ENCODE measurements at places on chromosomes 16 and 17. TPM values are rescaled to one million over a fixed set of nuclear protein-coding genes. Genes with fewer than 3 reads are reported as not detected.

The PYY gene
- total RNA-seq = not detected

The VAMP2 gene
- 12.8 TPM for total RNA-seq

The SOX9 gene
- 9.2 TPM for total RNA-seq

The SLFN13 gene
- 4.0 TPM for total RNA-seq

The MAP2K6 gene
- total RNA-seq = 0.72 TPM

The CCDC78 gene
- 4.9 TPM for total RNA-seq

The PABPN1L gene
- total RNA-seq = not detected

The TBC1D3B gene
- 4.9 TPM for total RNA-seq

The RMI2 gene
- total RNA-seq = 4.0 TPM

The ASPA gene
- 0.07 TPM for total RNA-seq

The CCL8 gene
- total RNA-seq = 0.20 TPM

The CEP95 gene
- 20.8 TPM for total RNA-seq

The PTX4 gene
- total RNA-seq = 0.20 TPM

The CBFA2T3 gene
- total RNA-seq = not detected

The TEX19 gene
- not detected for total RNA-seq

The KRT13 gene
- not detected for total RNA-seq

The ORC6 gene
- total RNA-seq = 3.9 TPM

The C1QTNF1 gene
- total RNA-seq = 84.0 TPM

The C17orf67 gene
- 0.91 TPM for total RNA-seq

The LRRC75A gene
- total RNA-seq = 1.7 TPM
